ENCODE measurements at places on chromosomes 11 and 22.

GRCh38 chr11:64285885-64286800 lies 495 bp downstream of the GPR137 start:
- DNase-seq, result no peak

GRCh38 chr11:114058026-114058706 lies 1.3 kb upstream of the ZBTB16 start:
- no peak for DNase-seq

DNA sequence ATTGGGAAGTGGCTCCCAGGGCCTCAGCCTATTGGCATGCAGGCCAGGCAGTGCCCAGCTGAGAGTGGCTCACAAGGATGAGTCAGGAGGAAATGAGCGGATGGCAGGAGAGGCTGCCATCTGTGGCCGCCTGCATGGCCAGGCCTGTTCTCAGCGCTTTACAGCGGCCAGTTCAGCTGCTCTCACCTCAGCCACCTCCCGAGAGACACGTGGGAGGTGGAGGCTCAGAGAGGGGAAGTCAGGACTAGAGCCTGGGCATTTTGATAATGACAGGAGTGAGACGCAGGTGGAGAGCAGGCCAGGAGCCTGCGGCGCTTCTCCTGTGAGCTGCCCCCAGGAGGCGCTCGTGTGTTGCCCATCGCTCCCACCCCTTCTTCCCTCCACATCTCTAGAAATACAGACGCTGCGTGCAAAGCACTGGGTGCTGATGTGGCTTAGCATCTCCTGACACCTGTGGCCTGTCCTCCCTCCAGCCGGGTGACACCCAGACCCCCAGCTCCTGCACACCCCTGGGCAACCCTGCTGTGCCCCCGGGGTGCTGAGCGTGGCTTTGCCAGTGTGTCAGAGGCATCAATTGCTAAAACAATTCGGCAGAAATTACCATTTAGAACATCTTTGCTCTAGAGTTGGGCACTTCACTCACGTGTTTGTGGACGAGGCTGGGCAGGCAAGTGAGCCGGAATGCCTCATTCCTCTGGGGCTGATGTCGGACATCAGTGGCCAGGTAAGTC lies 21.4 kb upstream of the PANX2 start:
- DNase-seq, result no peak

- no peak for DNase-seq
Measured at GRCh38 chr11:67493548-67494370, 10.9 kb downstream of the AIP start.

GRCh38 chr11:69828276-69828970 lies 9.2 kb upstream of the FGF3 start:
- no peak for DNase-seq

DNA sequence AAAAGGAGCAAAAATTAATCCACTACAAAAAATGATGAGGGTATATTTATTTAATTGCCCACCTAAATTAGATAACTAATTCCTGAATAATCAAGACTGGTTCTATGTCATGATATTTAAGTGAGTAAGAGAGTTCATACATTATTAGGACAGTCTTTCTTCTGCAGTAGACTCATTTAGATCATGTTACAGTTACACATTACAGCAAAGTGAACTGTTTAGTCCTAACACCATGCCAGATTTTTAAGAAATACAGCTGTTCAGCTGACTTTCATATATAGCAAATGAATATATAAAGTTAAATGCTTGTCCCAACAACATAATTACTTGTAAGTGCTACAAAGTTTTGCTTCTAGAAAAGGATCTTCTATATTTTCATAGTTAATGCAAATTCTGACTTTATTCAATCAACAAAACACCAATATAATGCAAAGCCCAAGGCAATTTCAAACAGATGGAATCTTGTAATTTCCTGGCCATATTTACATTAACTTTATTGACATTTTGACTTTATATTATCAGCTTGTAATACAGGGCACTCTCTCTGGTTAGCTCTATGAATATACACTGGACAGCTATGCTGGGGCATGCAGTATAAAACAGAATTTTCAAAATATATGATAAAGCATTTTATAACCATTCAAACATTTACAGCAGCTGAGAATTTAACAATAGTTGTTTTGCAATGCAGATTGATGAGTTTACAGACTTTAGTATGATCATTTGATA lies 45.7 kb upstream of the TP53AIP1 start:
- no peak for DNase-seq

DNA sequence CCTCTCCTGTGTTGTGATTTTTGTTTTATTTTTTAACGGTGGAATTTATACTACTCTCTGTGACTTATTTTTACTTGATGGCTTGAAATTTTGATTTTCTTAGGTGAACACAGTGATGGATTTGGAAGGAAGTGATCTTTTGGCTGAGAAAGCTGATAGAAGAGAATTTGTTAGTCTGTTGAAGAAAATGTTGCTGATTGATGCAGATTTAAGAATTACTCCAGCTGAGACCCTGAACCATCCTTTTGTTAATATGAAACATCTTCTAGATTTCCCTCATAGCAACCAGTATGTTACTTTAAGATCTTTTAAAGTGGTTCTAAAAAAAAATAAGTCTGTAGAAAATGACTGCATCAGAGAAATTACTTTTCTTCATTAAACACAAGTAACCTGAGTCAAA lies 82.1 kb downstream of the HIPK3 start:
- no peak for DNase-seq

DNA sequence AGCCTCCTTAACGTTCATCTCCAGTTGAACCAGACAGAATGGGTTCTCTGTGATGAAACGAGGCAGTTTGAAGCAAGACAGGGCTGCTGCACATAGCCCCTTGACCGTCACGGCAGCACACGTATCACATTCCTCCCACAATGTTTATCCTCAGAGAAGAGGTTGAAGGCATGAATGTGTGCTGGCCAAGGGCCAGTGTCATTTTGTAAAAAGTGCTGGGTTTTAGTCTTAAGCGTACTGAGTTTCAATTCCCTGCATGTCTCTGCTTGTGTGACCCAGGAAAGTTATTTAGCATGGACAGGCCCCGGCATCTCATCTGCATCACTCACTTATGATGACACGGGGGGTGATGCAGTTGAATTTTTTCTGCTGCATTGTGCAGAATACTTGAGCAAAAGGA lies 31.6 kb downstream of the TTC12 start:
- no peak for DNase-seq

DNA sequence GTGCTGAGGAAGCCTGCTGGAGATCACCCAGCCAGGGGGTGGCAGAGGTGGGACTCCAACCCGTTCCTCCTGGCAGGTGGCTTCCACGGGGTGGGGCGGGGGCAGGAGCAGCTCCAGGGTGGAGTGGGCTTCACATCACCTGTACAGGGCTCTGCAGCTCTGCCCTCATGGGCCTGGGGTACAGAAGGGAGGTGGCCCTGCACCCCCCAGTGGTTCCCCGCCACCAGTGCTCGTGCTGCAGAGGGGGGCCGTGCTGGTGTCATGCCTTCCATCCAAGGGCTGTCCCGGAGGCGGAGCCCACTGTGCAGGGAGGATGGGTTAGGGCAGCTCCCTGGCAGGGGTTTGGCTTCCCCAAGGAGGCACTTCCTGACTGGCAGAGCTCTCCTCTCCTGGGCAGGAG lies 76.4 kb upstream of the SHISAL1 start:
- DNase-seq, result no peak

- DNase-seq, result peak; percentile 83
Measured at GRCh38 chr11:65873318-65874156, 937 bp upstream of the EFEMP2 start.

- DNase-seq, result no peak
Measured at GRCh38 chr22:48453751-48454485, 1373.8 kb downstream of the BRD1 start.

DNA sequence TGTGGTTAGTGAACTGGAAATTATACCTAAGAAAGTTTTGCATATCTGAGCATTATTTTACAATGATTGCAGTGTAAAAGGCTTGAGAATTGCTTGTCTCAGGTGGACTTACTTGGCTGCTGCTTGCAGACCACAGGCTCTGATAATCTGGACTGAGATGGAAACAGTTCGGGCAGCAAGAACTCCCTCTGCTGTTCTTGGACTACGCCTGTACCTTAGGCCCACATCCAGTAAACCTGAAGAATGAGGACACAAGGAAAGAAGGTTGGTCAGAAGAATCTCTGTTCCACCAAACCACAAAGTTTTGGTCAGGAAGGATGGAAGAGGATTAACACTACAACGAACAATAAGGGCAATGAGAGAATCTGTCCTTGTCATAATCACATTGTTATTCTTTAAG lies 80.1 kb downstream of the C2CD3 start:
- DNase-seq, result no peak

DNA sequence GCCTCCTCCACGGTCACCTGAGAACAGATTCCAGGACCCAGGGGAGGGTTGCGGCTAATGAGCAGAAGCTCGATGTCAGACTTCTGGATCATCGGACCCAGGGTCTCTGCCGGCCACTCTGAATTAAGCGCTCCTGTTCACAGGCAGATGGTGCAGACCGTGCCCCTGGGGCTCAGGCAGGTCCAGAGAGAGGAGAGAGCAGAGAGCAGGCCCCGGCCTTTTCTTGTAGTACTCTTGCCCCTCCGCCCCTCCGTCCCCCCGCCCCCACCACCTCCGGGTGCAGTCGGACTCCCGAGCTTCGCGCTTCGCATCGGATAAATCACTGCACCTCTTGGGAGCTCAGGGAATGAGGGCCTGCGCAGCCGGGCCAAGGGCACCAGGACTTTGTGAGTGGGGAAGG lies 50.3 kb downstream of the RPS6KA4 start:
- no peak for DNase-seq

DNA sequence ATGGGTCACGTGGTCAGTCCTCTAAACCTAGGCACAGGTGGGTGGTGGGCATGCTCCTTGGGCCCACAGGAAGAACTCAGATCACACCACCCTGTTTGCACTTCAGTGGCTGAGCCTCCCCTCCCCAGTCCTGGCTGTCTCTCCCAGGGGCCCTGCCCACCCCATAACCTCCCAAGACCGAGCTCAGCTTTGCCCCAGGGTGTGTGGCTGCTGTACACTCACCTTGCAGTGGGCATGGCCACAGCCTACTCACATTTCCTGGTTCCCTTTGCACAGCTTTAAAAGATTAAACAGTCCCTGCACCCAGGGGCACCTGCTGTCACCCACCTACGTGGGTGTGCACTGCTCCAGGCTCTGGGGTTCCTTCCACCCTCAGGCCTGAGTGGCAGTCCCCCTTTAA lies 13.8 kb downstream of the TRIOBP start:
- DNase-seq, result no peak

GRCh38 chr22:40247976-40248375 lies 70.3 kb downstream of the TNRC6B start:
- no peak for DNase-seq

DNA sequence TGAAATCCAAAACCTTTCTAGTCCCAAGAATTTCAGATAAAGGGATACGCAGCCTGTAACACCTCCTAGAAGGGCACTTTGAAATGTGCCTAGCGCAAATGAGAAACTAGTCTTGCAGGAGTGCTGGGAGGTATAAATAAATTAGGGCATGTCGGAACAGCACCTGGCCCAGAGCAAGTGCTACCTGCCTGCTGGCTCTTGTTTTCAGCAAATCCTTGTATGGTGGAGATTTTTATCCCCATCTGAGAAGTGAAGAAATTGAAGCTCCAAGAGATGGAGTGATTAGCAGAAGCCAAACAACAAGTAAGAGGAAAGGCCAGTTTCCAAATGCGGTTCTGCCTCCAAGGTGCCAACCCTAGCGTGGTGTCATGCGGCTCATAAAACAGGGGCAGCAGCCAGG lies 36.7 kb upstream of the TFIP11 start:
- DNase-seq, result no peak

DNA sequence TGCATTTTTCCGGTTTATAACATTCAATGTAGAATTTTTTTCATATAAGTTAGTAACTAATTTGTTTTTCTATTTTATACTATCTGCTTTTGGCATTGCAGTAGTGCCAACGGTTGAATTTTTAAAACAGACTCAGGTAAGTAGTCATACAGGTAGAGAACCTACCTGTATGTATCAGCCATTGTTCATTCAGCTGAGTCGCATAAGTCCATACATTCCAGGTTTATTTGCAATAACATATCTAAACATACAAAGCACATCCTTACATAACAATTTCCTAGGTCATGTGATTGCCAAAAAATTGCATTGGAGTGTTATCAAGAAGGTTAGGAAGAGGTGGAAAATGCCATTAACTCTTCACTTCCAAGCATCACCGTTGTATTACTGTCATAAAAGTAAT lies 1059.3 kb upstream of the CNTN5 start:
- DNase-seq, result no peak

GRCh38 chr11:77876045-77876444 lies 55.1 kb downstream of the AAMDC start:
- DNase-seq, result no peak

DNA sequence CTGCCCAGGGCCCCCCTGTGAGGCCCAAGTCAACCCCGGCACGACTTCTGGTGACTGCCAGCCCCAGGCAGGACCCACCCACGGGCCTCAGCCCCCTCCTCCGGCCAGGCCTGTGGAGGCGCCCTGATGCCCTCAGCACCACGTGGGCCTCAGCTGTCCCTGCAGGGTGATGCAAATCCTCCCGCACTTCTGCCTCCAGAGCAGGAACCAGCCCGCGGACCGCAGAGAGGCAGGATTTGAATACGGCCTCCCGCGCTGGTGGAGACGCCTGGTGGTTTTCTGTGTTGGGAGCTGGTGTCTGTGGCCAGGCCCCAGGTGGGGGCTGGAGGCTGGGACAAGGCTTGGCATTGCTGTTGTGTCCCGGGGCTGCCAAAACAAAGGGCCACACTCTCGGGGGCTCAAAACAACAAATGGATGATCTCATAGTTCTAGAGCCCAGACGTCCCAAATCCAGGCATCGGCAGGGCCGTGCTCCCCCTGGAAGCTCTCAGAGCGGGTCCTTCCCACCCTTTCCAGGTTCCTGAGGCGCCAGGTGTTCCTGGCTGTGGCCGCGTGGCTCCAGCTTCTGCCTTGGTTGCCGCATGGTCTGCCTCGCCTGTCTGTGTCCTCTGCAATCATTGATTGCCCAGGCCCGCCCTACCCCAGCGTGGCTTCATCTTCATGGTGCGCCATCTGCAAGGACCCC lies 19.4 kb downstream of the TRPM5 start:
- DNase-seq, result no peak

DNA sequence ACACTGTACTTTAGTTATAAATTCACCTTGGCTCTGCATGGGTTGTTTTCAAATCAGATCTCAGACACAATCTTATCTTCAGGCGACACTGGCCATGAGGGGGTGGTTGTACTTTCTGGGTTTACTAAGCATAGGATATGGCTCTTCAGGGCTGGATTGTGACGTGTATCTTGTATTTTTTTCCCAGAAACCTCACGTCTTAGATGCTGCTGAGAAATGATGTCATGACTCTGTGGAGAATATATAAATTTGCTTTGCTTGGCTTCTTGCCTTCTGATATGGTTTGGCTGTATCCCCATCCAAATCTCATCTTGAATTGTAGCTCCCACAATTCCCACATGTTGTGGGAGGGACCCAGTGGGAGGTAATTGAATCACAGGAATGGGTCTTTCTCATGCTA lies 82.8 kb upstream of the VSTM5 start:
- DNase-seq, result no peak

GRCh38 chr11:81026032-81026431 lies 1585.2 kb upstream of the TENM4 start:
- DNase-seq, result no peak

All from AG09319 (cell line).